NCI-H1417 treated with DMSO at 0.1 percent for 48 hours (cell line): ENCODE measurements at places on chromosomes 6 and 20.

DNA sequence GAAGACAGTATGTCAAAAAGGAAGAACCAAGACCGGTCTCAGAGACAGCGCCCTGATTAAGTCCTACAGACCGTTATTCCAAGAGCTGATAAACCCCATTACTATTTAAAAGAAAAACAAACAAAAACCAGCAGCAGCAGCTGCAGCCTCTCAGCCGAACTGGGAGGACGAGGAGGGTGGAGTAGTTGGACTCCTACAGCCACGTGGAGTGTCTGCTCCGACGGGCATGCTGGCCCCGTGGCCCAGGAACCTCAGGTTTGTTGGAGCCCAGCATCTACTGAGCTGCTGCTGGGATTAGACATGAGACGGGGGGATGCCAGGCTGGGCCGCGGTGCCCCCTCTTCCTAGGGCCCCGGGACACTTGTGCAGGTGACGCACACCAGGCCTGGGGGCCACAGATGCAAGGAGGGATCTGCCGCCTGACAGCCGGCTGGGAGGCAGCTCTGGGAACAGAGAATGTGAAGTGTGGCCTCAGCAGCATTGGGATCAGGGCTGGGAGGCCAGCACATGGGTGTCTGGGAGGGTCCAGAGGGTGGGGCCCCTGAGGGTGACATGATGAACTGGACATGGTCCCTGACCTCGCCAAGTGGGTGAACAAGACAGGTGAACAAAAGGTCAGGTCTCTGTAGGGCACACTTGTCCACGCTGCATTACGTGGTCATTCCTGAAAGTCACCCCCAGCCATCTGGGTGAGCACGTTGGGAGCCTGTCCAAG is 2.9 kb upstream of the ZBTB46 start:
- no peak for DNase-seq

DNA sequence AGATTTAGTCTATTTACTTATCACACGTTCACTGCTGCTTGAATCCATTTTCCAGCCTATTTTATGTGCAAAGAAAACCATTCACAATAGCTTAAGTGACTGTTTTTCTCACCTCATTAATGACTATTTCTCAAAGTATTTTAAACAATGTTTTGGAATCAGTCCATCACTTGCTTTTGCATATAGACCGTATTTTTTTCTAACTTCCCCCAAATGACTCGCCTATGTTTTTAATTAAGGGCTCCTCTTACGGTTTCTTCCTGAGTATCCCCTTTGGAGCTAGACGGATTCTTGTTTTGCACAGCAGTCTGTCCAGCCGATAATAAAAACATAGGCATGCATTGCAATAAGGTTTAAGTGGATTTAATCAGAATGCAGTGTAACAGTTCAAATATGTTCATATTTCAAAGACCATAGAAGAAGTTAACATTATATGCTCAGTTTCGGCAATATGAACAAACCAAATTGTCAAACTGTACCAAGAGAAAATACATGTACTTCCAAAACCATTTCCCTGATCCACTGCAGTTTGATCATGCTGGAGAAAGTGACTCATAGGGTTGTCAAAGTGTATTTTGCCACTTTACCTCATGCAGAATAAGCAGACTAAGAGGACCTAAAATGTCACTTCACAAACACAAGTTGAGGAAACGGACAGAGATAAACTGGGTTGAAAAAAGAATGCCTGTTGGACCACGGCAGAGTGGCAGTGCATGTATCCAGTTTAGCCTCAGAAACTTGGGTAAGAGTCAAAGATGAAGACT is 66.4 kb downstream of the HMGN3 start:
- DNase-seq = no peak

DNA sequence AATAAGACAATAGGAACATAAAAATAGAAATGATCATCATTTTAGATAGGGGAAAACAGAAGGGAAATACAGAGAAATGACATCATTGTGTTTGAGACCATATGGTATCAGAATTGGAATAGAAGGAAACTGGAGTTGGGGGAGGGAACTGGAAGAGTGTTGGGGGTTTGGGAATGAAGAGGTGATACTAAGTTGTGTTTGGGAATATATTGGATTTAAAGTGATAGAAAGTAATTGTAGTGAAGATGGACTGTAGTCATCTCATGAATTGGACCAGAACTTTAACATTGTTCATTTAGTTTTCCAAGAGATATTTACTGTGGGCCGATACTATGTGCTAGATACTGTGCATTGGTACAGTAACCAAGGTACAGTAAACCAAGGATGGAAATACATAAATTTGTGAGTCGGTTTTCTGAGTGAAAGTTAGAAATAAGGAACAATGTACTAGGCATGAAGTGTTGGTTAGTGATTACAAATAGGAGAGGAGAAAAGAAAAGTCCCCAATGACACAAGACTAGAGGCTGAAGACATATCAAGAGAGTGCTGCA is 32.3 kb downstream of the KCNQ5 start:
- no peak for DNase-seq

DNA sequence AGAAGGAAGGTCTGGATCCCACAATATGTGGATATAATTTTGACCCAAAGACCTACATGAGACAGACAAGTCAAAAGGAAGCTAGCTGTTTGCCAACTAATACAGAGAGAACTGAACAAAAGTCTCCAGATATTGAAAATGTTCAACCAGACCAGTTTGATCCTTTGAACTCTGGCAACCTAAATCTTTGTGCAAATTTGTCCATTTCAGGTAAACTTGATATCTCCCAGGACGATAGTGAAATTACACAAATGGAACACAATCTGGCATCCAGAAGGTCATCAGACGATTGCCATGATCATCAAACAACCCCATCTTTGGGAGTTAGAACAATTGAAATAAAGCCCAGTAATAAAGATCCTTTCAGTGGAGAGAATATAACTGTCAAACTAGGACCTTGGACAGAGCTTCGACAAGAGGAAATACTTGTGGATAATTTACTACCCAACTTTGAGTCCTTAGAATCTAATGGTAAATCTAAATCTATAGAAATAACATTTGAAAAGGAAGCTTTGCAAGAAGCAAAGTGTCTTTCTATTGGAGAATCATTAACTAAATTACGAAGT is 41.9 kb upstream of the SDHAF4 start:
- no peak for DNase-seq

- peak; percentile 49 for DNase-seq
Observed at GRCh38 chr6:33744001-33744848, 2.5 kb downstream of the IP6K3 start.

- DNase-seq = no peak
Observed at GRCh38 chr6:9155836-9156235, 720.5 kb upstream of the SLC35B3 start.

DNA sequence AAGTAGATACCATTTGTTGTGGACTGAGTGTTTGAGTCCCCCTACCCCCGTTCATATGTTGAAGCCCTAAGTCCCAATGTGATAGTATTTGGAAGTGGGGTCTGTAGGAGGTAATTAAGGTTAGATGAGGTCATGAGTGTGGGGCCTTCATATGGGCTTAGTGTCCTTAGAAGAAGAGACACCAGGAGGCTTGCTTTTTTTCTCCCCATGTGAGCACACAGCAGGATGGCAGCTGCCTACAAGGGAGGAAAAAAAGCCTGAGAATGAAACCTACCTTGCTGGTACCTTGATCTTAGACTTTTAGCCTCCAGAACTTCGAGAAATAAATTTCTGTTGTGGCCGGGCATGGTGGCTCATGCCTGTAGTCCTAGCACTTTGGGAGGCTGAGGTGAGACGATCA is 67.9 kb upstream of the TULP4 start:
- no peak for DNase-seq

DNA sequence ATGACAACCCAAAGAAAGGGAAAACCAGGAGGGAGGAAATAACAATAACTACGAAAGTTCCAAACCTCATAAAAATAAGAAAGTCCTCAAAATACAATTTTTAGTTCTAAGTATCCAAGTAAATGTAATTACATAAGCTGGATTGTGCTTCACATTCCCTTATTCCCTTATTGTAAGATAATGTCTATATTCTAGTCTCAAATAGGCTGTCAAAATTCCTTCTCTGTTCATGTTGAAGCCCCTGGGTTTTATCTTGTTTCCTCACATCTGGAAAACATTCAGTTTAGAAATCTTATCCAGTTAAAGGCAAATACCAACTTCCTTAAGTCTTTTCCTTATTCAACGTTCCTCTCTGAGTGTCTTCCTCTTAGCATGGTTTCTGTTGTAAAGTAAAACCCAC is 282.3 kb downstream of the CD109 start:
- no peak for DNase-seq

DNA sequence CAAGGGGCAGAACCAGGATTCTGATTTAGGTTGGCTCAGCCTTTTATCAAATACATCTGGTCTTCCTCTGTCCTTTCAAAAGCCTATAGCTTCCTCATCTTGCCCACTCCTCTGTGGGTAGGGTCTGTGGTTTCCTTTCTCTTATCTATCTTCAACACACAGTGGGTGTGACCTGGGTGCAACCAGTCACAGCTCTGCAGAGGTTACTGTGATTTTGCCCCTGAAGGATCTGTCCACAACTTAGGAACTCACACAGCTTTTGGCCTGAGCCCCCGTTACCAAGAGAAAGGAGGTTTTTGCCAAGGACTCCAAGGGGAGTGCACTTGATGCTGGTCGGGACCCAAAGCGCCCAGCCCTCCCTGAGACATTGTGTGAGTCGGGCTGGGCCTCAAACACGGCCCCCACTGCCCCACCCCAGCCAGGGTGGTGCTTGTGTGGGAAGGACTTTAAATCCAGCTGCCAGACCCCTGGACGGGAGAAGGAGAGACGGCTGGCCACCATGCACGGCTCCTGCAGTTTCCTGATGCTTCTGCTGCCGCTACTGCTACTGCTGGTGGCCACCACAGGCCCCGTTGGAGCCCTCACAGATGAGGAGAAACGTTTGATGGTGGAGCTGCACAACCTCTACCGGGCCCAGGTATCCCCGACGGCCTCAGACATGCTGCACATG is at the start of gene PI16:
Gene PI16 (plus strand): TSS at position 477 of the 670 bp plus-strand sequence. CDS start 23 bp downstream, at position 500.
- no peak for DNase-seq

GRCh38 chr6:36177166-36177565 is 19.4 kb upstream of the BRPF3 start:
- no peak for DNase-seq

- DNase-seq = no peak
Observed at GRCh38 chr6:3884007-3884745, 35.0 kb downstream of the FAM50B start.

- no peak for DNase-seq
Observed at GRCh38 chr6:74731204-74731603, 474.6 kb downstream of the COL12A1 start.

DNA sequence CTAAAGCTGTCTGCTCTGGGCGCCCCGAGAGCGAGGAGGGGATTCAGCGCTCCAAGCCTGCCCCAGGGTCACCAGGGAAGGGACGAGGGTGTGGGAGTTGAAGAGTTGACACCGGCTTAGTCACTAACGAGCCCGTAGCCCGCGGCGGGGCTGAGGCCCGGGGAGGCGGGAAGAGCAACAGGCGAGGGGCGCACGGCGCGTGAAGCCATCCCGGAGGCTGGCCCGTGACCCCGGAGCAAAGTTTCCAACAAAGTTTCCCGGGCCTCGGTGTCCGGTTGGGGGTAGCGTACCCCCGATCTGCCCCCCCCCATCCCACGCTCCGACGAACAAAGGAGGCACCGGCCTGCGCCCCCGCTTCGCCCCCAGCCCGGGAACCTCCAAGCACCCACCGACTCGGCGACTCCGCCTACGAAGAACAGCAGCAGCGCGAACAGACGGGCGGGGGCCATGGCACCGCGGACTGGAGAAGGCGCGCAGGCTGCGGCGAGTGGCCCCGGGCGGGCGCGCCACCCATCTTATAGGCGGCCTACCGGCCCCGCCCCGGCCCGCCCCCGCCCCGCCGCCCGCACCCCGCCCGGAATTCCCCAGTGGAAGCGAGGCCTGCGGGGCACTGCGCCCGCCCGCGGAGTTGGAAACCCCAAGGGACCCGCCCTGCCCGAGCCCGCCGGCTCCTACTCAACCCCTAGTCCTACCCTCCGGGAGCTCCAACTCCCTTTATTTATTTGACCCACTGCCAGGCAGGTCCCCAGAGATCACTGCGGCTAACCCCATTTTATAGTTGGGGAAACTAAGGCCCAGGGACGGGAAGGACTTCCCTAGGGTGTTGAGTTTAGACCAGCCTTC is at the start of gene SDC4:
Gene SDC4 (minus strand): TSS at position 489 of the 843 bp plus-strand sequence. CDS start 40 bp downstream, at position 449.
- no peak for DNase-seq

- no peak for DNase-seq
Observed at GRCh38 chr20:34892671-34893070, 16.3 kb downstream of the ACSS2 start.
